ENCODE measurements at places on chromosomes 6 and 20.

- DNase-seq: no peak
These were observed 362.2 kb downstream of the C6orf118 start for GRCh38 chr6:164947164-164947563.

GRCh38 chr6:53369876-53370515 lies 21.2 kb upstream of the ELOVL5 start:
- no peak for DNase-seq

DNA sequence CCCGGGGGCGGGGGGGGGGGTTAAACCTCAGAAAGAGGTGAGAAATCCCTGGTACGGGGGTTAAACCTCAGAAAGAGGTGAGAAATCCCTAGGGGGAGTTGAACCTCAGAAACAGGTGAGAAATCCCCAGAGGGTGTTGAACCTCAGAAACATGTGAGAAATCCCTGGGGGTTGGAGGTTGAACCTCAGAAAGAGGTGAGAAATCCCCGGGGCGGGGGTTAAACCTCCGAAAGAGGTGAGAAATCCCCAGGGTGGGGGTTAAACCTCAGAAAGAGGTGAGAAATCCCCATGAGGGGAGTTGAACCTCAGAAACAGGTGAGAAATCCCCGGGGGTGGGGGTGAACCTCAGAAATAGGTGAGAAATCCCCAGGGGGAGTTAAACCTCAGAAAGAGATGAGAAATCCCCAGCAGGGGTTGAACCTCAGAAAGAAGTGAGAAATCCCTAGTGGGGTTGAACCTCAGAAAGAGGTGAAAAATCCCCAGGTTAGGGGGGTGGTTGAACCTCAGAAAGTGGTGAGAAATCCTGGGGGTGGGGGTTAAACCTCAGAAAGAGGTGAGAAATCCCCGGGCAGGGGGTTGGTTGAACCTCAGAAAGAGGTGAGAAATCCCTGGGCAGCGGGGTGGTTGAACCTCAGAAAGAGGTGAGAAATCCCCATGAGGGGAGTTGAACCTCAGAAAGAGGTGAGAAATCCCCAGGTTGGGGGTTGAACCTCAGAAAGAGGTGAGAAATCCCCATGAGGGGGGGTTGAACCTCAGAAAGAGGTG lies 87.4 kb downstream of the PLG start:
- no peak for DNase-seq

- DNase-seq: no peak
These were observed 67.1 kb upstream of the ADGRF4 start for GRCh38 chr6:47631269-47631772.

GRCh38 chr20:63706852-63707557 lies 771 bp downstream of the ARFRP1 start:
- peak; percentile 29 for DNase-seq

DNA sequence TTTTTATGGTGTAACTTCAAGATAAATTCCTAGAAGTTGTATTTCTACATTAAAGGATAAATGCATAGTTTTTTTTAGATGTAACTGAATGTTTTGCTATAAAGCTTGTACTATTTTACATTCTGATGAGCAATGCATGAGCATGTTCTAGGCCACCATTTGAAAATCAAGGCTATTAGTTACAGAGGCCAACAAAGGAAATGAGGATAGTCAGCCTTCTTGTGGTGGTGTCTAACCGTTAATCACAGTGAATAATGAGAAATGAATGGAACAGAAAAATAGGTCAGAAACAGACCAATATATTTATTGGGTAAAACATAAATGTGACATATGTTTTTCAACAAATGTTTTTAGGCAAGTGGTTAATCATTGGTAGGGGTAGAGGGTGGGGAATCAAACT lies 37.6 kb upstream of the L3MBTL3 start:
- DNase-seq: no peak

- no peak for DNase-seq
These were observed 51.0 kb upstream of the ADGRF1 start for GRCh38 chr6:47093169-47093568.

- DNase-seq: no peak
These were observed 48.6 kb downstream of the CD24 start for GRCh38 chr6:106925948-106926347.

DNA sequence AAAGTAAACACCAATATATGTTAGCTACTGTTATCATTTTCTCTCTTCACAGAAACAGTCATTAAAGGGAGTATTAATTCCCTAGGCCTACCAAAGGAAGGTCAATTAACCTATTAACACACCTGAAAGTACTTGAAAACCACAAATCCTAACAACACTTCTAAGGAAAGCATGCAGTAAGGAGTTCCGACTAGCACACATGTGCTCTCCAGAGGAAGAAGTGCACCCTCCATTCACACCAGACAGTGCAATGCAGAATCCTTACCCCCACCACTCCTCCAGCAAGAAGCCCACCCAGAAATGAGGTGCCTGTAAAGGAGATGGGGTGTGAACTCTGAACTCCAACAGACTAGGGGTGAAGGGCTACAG lies 58.7 kb downstream of the EPB41L2 start:
- no peak for DNase-seq

- DNase-seq: no peak
These were observed 7.3 kb upstream of the RIMS1 start for GRCh38 chr6:71879016-71879415.

GRCh38 chr6:71588490-71588889 lies 297.9 kb upstream of the RIMS1 start:
- DNase-seq: no peak

- DNase-seq: no peak
These were observed 182.3 kb downstream of the SASH1 start for GRCh38 chr6:148524976-148525375.

- DNase-seq: no peak
These were observed 558.6 kb downstream of the UTRN start for GRCh38 chr6:144843701-144844100.

- DNase-seq: no peak
These were observed 6.7 kb upstream of the CST9 start for GRCh38 chr20:23612396-23612795.

GRCh38 chr6:33761922-33762629 lies 15.4 kb upstream of the IP6K3 start:
- no peak for DNase-seq

DNA sequence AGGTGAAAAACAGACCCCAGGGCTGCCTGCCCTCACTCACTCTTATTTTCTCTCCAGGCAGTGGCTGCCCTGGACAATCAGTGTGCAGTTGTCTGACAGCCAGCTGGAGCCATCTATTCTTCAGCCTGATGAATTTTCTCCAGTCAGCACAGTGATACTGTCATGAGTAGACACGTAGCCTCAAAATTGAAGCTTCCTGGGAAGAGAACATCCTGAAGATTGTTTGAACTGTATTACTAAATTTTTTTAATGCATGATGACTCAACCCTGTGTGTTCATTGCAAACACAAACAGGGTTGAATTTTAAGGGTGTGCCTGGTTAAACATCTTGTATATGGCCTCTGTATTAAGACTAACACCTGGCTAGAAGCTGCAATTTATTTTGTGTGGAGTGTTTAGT lies 49.8 kb upstream of the STXBP5 start:
- DNase-seq: no peak

DNA sequence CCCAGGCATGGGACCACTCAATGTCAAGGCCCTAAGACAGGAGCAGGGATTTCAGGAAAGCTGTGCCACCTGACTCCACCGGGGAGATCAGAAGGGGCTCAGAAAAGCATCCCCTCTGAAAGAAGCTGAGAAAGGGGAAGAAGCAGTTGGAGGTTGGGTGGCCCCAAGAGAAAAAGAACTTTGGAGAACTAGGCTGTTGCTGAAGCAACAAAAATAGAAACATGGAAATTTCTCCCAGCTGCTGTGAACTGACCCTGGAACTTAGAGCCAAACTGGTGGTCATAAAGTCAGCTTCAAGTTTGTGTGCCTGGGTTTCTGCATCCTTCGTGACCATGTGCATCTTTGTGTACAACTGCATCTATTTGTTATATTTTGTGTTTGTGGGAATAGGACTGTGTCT lies 534.5 kb downstream of the MAFB start:
- no peak for DNase-seq

GRCh38 chr20:38633577-38634093 lies 32.0 kb downstream of the ARHGAP40 start:
- peak; percentile 13 for DNase-seq

DNA sequence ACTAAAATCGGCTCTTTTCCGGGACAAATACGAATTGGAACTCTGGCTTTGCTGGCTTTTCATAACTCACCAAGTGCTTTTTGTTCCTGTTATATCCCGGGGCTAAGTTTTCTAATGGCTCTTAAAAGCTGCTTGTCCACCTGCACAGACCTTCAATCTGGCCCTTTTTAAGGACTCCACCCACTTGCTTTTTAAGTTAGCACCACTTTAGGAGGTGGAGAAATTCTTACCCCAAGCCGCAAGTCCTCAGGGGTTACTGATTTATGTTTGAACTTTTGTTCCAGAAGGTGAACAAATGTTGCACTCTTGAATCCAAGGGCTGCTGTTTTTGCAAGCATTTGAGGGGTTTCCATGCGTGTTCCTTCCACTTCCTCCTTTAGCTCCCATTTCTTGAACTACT lies 37.8 kb downstream of the FAM184A start:
- no peak for DNase-seq

DNA sequence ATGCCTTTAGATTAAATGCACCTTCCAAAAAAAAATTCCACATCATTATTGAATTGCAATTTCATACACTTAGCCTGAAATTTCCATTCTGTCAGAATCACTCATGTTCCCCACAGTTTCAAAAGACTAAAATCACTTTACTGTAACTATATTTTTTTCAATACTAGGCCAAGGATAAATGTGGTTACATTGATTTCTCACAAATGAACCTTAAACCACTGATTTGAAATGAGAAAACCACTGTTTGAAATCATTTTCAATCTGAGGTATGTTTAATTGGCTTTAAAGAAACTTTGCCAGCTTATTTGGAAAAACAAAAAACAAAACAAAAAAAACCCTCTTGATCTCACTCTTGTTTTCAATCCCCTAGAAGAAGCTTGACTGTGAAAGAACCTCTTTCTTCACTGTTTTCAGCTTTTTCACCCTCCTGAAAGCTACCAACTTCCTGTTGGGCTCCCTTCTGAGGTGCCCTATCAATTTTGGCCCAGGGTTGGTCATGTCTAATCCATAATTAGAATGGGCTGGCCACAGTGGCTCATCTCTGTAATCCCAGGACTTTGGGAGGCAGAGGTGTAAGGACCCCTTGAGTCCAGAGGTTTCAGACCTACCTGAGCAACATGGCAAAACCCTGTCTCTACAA lies 242.5 kb downstream of the ADGRG6 start:
- no peak for DNase-seq

DNA sequence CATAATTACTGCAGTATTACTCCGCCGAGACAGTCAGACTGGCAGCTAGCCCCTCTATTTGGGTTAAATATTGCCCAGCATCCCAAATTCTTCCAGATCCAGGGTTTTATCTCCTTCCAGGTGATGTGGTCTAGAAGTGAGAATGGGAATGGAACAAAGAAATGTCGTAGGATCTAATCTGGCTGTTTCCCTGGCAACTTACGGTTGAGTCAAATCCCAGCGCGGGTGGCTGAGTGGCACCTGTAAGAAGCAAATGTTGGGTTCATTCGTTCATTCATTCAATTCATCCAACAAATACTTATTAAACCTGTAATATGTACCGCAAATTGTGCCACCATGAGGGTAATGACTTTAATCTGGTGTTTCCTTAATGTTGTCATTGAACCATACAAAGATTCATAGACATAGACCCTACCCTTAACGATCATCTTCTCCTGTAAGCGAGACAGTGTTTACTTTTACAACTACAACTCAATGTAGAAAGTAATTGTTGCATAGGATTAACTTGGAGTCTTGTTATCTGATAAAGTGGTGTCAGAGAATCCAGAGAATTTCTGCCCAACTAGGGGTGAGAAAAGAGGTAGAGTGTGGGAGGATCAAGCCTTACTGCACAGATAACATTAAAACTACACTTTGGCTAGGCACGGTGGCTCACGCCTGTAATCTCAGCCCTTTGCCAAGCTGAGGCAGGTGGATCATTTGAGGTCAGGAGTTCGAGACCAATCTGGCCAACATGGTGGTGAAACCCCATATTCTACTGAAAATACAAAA lies 91.3 kb upstream of the ADGRF1 start:
- DNase-seq: no peak

- DNase-seq: no peak
These were observed 612.3 kb upstream of the BTBD3 start for GRCh38 chr20:11305406-11305805.

DNA sequence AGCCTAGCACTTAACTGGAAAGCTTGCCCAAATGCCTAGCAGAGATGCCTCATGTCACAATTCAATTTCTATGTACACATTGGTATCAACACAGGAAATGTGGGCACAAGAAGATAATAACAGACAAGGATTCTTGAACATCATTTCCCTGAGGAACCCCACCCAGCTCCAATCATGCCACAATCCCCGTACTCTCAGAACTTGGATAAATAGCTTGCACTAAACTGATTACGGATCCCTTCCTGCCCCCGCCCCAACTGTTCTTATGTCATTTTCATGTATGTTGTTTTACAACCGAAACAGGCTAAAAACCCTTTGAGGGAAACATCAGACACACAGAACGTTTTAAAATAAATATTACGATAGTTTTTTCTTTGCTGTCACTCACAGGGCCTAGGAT lies 87.1 kb downstream of the BACH2 start:
- DNase-seq: no peak

- no peak for DNase-seq
These were observed 102.2 kb upstream of the ADGRF1 start for GRCh38 chr6:47144306-47144705.

GRCh38 chr20:38167851-38168760 lies 3.0 kb upstream of the TGM2 start:
- DNase-seq: no peak

- no peak for DNase-seq
These were observed 115.8 kb downstream of the FOXO3 start for GRCh38 chr6:108676555-108676954.

GRCh38 chr6:53860511-53860910 lies 65.7 kb downstream of the LRRC1 start:
- no peak for DNase-seq

- no peak for DNase-seq
These were observed 41.3 kb downstream of the RIN2 start for GRCh38 chr20:19799325-19799724.

DNA sequence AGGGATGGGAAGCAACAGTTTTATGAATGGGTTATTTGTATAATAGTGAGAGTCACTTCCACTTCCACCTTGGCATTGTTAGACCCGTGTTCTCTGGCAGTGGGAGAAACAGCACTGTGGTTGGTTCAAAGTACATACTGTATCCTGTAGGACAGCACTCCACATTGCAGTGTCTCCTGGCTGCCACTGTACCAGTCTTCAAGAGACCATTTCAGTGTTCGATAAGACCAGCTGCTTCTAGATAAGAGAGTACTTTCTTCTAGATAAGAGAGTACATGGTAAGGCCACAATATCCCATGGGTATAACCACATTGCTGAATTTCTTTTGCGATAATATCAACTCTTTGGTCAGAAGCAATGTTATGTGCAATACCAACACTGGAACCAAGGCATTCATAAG lies 28.8 kb downstream of the FITM2 start:
- DNase-seq: no peak
